ENCODE measurements at places on chromosomes 5 and 9.

DNA sequence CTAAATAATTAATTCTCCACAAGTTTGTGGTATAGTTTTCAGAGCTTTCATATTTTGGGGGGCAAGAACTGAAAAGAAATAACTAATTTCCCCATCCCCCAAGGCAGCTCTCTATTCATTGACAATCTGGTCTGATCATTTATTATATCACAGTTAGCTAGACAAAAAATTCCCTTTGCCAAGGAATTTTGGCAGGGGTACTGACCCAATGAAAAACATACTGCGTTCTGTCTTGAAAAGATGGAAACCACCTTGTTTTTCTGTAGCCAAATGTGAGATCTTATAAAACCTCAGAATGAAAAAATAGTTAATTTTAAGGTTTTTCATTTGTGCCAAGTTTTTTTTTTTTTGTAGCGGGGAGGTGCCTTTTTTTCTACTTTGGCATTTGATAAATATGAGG is 1008.9 kb downstream of the EFNA5 start:
- no peak for DNase-seq

DNA sequence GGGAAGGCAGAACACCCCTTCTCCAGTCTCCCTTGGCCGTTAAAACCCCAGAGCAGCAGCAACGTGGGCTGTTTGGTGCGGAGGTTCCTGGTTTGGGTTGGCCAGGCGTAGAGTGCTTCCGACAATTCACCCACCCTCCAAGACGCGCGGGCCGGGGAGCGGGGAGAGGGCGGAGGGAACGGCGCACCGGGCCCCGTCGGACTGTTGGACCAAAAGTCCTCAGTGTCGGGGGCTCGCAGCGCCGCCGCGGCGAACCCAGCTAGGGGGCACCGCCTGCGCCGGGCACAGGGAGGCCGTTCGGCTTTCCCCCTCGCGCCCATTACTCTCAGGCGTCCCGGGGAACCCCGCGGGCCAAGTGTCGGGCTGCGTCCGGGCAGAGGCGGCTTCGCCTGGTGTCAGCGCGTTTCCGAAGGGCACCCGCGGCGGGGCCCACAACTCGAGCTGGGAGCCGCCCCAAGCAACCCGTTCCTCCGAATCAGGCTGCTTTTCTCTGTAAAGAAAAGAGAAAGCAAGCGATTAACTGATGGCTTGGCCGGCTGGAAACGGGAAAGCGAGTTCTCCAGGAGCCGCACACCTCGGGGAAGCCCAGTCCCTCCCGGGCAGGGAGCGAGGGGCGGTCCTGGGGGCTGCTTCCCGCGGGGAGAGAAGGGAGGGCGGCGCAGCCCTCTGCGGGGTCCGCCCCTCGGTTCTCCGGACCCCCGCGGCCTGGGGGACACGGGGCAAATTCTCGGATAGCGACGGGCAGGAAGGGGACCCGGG is 145.5 kb downstream of the ERCC6L2 start:
- peak; percentile 17 for DNase-seq

- DNase-seq: no peak
Observed at GRCh38 chr5:149153193-149153750, 12.0 kb downstream of the ABLIM3 start.

- DNase-seq: no peak
Observed at GRCh38 chr5:158560170-158560569, 539.5 kb downstream of the EBF1 start.

DNA sequence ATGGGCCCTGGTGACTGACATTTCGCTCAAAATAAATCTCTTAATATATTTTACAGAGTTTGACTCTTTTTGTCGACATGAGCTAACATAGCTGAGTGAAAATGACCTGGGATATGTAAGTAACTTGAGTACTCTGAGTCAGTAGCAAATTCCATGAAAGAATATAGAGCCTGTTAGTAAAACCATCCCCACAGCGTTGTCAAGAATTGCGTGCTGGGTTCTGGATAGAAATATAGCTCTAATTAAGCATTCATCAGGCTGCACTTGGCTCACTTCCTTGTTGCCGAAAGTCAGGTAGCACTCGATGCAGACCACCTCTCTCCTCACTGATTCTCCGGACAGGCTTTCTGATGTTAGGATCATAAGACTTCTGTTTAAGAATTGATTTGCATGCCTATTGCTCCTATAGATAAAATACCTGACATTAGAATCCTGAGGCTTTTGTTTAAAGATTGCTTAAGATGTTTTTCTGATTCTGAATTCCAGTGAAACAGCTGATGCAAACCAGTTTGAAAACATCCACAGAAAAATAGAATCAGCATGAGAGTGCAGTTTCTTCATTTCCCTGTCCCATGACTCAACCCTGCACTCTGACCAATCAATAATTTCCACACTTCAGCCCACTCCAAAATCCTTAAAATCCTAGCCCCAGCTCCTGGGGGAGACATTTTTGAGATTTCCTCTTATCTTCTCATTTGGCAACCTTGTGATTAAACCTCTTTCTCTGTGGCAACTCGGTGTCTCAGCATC is 310.6 kb downstream of the DIRAS2 start:
- DNase-seq: no peak

GRCh38 chr5:12902611-12903010 is 998.4 kb upstream of the CTNND2 start:
- no peak for DNase-seq

GRCh38 chr9:86340356-86341006 is 13.7 kb downstream of the TUT7 start:
- DNase-seq: no peak

DNA sequence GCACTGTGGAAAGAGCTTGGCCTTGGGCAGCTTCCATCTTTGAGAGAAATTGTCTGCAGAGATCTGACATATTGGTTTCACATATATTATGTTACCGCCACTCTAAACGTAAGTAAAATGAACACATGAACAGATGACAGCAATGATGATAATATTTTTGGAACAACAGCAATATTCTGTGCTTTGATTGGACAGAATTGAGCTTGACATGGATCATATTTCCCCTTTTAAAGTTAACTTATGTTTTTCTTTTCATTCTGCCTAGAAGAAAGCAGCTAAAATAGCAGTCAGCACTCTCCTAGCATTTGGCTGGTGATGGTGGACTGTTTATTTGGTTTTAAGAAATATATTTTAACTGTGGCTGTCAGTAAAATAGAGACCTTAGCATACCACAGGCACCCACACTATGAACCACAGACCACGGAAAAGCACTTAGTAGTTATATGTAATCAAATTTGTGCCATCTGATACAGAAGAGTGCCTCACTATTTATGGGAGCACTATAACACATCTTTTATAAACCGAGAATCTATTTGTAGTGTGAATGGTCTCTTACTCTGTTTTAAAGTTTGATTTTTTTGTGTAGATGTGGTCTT is 1.8 kb upstream of the CFAP95 start:
- DNase-seq: no peak

GRCh38 chr5:131795879-131796792 is 681 bp downstream of the FNIP1 start:
- peak; percentile 9 for DNase-seq

GRCh38 chr5:15585841-15586591 is 86.0 kb downstream of the FBXL7 start:
- no peak for DNase-seq

DNA sequence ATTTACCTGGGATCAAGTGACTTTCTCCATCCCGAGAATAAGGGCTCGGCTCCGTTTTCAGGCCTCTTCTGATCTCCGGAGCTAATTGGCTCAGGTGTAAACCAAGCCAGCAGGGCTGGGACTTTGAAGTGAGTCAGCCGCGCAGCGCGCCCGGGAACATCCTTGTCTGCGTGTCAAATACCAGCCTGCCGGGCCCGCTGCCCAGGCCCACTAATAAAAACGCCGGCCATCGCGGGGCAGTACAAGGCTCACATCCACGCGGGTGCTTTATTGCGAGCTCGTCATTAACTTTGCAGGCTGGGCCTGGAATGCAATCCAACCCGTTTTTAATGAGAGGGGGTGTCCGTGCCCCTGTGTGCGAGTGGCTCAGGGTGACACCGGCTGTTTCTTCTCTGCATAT is 416.8 kb downstream of the IRX2 start:
- DNase-seq: no peak

- DNase-seq: no peak
Observed at GRCh38 chr5:136230176-136230575, 37.2 kb upstream of the SMIM32 start.

DNA sequence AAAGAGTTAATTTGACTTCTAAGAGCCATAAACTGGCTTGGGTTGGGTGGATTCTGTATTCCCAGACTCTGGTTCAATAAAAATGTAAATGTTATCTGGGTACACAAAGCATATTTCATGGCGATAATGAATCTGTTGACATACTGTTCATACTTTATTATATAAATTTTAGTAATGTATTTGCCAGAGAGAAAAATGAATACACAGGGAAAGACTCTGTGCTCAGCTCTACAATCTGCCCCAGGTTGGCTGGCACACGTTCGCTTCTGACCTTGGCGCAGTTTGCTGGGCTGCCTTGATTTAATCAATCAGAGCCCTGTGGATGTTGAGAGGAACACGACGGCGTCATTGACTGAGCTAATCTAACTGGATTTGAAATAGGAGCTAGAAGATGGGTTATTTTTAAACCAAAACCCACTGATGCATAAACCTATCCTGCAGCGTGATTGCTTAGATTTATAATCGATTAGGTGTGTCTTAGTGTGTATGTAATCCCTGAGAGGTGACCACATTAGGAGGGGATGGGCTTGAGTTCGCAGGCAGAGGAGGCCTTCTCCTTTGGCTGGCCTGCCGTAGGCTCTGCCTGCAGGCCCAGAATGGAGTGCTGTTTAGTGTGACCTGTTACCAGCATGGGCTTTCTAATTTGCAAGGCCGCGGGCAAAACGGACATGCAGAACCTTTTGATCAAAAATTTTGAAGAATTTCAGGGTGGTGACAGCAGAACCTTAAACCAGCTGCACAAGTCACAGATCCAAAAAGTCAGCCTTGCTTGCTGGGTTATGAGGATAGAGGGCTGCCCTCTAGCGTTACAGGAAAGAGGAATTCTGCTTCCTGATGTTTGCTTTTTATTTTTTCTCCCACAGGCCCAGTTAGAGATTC is 3.9 kb upstream of the ADCY2 start:
- DNase-seq: no peak

- no peak for DNase-seq
Observed at GRCh38 chr5:173642191-173642816, 25.9 kb upstream of the BOD1 start.

DNA sequence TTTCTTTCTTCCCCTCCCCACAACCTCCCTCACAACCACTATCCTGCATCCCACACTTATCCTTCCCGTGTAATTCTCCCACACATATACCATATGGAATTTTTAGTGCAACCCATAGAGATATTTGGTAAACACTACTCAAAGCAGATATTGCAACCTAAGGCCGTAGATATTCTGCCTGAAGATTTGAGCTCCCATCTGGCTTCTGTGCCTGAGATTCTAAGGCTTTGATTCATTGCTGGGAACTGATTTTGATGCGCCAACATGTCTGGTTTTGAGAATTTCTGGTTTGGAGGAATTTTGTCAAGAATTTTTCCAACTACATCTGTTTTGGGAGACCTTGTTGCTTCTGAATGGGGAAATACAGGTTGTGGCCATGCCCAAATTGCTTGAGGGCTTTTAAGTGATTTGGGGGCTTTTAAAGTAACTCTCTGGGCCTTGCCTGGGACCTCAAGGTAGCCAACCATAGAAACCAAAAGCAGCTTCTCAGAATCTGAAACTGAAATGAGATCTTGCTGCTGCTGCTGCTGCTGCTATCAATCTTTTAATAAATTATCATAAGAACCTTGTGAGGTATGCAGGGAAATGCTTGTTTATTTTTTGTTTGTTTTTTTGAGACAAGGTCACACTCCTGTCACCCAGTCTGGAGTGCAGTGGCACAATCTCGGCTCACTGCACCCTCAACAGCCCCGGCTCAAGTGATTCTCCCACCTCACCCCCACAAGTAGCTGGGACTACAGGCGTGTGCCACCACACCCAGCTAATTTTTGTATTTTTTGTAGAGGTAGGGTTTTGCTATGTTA is 36.2 kb downstream of the PLAC8L1 start:
- DNase-seq: no peak

DNA sequence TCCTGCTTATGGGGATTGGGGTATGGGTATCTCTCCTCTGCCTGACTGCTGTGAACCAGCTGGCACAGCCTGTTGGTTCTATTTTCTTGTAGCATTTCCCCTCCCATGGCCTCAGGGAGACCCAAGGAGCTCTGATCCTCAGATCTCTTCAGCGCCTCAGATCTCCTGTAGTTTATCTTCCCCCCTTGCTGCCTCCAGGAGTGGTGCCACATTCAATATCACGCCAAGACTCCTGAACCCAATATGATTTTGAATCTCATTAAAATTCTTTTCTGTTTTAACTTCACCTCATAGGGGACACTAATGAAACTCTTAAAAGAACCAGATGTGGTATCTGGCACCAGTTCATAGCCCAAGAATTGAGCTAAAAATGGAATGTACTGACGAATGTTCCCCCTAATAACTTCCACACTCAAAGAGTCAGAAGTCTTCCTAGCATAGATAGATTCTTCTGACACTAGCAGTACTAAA is 59.6 kb upstream of the LIFR start:
- no peak for DNase-seq

DNA sequence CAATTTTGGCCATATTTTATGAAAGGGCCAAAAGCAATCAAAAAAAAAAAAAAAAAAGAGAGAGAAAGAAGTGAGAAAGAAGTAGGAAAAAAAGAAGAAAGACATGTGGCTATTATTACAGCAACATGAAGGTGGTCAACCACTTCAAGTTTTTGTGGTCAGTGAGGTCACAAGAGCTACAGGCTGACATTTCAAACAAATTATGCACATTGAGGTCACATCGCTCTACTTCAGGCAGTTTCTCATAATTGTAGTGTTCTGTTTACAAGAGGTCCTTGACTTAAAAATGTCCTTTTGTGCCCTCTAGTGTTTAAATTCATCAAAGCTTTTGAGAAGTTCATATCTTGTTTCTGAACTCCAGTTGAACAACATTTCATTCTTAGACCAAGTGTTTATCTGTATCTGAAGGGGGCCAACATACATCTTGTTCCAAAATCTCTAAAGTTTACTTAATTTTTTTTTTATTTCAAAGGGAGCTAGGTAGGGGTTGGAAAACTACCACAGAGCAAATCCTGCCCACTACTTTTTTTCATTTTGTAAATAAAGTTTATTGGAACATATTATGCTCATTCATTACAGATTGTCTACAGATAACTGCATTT is 513.1 kb downstream of the PDE4D start:
- no peak for DNase-seq

DNA sequence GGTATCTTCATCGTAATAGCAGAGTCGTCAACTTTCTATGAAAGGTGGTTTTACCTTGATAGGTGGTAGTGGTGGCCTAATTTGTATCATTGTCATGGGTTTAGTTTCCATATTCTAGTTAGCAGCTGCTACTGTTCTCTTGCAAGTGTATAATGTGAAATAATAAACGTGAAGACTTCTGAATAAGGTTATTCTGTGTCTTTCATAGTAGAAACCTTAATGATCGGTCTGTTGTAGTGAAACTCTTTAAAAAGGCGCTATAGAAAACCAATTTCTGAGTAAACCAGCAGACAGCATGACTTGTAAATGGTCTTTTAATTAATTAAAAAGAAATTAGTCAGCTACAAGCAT is 1.6 kb downstream of the SET start:
- no peak for DNase-seq

DNA sequence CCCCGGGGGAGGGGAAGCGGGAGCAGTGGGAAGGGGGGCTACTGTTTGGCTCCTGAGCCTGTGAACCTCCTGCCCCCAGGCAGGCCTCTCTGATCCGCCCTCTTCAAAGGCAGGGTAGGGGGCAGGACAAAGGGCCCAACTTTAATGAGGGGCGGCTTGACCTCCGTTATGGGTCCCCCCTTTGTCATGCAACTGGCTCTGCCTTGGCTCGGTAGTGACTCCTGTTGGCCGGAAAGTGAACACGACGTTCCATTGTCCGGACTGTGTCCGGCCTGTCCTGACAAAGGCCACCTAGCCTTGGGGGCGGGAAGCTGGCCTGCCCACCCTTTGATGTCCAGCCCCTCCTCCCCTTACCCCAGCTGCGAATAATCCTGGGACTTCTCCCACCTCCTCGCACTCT is 1.3 kb downstream of the CDX1 start:
- DNase-seq: no peak

Measured in stimulated activated CD8-positive, alpha-beta memory T cell treated with anti-CD3 and anti-CD28 coated beads, Interleukin-15, amount 100 ng/mL, for 24 hours (primary cell).